ENCODE measurements at places on chromosomes 3 and 15. TPM values are rescaled to one million over a fixed set of nuclear protein-coding genes. Genes with fewer than 3 reads are reported as not detected.

GRCh38 chr3:43794776-43795175 is 104.0 kb downstream of the ABHD5 start:
- no peak for DNase-seq

ISY1 gene
- 31.9 TPM for total RNA-seq

BLOC1S6 gene
- 48.1 TPM for total RNA-seq

GRCh38 chr3:148150141-148150540 is 547.6 kb upstream of the AGTR1 start:
- no peak for DNase-seq

- no peak for DNase-seq
Observed at GRCh38 chr15:47961401-47962090, 159.2 kb upstream of the SLC24A5 start.

HIGD2B gene
- total RNA-seq: not detected

GRCh38 chr3:175777495-175777894 is 918.4 kb downstream of the NAALADL2 start:
- DNase-seq: no peak

DNA sequence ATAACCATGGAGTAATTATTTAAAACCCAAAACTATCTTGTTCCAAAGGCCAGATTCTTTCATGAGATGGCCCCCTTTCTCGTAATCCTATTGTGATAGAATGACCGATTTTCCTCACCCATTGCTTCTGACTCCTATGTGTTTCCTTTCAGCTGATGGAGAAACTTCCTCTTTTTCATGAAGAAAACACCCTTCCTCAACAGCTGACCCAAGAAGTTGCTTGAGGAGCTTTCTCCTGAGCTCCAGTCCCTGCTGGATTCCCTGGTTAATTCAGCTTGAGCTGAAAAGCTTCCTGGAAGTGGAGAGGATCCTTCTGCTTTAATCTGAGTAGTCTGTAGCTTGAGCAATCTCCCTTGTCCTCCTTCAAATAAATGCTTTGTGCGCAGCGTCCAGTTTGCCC is 75.0 kb downstream of the BFSP2 start:
- no peak for DNase-seq

SMARCC1 gene
- 77.0 TPM for total RNA-seq

- no peak for DNase-seq
Observed at GRCh38 chr15:40879609-40880008, 5.6 kb upstream of the RHOV start.

GRCh38 chr3:127044996-127045395 is 62.1 kb downstream of the PLXNA1 start:
- peak; percentile 47 for DNase-seq

GRCh38 chr3:158911586-158911985 is 109.7 kb downstream of the MFSD1 start:
- no peak for DNase-seq

SLC9C1 gene
- 0.94 TPM for total RNA-seq

- peak; percentile 92 for DNase-seq
Observed at GRCh38 chr15:78108300-78109084, 16.1 kb downstream of the SH2D7 start.

Data from sciatic nerve (tissue), 2 donors.